ENCODE measurements at places on chromosomes 6 and 20.

DNA sequence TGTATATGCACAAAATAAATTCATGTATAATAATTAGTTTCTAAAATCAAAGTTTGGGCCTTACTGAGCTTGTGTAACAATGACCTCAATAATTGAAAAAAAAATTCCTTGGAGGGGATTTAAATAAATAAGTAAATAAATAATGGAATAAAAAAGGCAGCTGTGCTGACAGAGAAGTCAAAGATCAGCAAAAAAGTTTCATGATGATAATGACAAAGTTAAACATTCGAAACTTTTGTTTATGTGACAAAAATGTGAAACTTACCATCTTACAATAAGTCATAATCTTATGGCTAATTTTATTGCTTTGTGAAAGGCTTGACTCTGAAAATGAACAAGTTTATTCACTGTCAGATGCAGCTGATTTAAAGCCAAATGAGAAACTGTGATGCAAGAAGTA is 3.1 kb upstream of the TTK start:
- no peak for DNase-seq

GRCh38 chr6:94955156-94955555 is 622.2 kb upstream of the MANEA start:
- no peak for DNase-seq

DNA sequence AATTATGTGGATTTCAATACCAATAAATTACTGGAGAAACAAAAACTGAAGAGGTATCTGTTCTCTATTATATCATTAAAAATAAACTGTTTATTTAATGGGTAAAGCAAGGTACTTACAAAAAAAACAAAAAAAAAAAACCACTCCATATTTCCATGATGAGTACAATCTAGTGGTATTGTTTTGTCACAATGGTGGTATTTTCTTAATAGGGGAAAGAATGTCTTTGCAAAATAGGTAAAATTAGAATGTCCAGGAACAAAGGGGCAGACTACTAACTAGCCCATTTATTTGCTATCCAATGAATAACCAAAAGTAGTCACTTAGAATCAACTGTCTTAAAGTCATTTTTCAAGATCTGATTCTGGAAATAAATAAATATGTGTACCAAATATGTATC is 92.0 kb downstream of the ARHGAP18 start:
- DNase-seq = no peak

DNA sequence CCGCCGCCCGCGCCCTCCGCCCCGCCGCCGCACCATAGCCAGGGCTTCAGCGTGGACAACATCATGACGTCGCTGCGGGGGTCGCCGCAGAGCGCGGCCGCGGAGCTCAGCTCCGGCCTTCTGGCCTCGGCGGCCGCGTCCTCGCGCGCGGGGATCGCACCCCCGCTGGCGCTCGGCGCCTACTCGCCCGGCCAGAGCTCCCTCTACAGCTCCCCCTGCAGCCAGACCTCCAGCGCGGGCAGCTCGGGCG is 1.5 kb downstream of the FOXC1 start:
- no peak for DNase-seq

GRCh38 chr6:116449565-116449964 is 11.6 kb upstream of the CALHM6 start:
- no peak for DNase-seq

DNA sequence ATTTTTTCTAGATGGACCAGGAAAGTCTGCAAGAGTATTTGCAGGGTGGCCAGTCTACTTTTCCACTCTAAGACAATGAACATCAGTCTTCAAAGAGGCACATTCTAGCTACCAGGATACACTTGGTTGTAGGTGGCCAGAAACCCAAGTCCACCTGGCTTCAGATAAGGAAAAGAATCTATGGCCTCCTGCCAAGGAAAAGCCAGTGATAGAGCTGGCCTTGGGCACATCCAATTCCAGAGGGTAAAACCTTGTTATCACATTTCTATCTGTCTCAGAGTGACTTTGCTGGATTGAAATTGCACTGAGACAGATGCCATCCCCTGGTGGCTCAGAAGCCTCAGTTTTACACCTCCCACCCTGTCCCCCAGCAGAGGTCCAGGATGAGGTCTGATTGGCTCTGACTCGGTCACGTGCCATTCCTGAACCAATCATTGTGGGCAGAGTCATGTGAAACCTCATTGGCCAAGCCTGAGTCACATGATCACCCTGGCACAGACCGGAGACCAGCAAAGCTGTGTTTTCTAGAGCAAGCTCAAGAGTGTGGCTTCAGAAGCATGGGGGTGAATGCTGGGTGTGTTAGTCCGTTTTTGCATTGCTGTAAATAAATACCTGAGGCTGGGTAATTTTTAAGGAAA is 497.4 kb upstream of the SULF2 start:
- DNase-seq = no peak

DNA sequence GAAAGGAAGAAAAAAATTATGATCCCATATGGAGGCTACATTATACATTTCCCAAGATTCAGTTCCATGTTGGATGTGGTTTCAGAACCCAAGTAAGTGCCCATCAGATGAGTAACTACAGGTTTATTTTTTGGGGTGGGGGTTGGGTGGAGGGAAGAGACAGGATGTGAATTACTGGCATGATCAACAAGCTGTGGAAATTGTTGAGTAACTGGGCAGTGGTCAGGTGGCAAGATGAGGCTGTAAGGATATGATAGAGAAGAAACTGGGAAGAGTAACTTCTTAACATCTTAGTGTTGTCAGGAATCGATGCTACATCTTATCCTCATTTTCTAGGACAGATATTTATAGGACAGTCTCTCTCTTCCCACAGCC is 153.5 kb downstream of the CFAP61 start:
- DNase-seq = no peak

DNA sequence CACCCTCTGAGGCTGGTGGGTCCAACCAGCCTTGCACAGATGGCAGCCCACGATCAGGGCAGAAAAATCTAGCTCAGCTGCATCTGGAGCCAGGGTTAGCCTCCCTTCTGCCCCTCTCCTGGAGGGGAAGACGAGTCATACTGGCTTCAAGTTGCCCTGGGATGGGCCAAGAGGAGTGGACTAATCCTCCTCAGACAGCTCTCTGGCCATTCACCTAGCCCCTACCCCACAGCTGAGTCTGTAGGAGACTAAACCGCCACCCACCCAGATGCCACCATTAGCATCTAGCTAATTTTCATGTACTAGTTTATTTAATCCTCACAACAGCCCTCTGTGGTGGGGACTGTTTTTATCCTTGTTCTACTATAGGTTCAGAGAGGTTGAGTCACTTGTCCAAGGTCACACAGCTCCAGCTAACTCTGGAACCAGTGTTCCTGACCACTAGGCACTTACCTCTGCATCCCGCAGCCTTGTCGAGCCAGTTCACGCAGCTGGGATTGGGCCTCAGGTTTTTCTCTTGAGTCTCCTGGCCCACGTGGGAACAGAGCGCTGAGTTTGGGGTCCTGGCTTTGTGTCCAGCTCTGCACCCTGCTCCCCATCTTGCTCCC is 48.5 kb upstream of the CCDC167 start:
- DNase-seq = no peak

DNA sequence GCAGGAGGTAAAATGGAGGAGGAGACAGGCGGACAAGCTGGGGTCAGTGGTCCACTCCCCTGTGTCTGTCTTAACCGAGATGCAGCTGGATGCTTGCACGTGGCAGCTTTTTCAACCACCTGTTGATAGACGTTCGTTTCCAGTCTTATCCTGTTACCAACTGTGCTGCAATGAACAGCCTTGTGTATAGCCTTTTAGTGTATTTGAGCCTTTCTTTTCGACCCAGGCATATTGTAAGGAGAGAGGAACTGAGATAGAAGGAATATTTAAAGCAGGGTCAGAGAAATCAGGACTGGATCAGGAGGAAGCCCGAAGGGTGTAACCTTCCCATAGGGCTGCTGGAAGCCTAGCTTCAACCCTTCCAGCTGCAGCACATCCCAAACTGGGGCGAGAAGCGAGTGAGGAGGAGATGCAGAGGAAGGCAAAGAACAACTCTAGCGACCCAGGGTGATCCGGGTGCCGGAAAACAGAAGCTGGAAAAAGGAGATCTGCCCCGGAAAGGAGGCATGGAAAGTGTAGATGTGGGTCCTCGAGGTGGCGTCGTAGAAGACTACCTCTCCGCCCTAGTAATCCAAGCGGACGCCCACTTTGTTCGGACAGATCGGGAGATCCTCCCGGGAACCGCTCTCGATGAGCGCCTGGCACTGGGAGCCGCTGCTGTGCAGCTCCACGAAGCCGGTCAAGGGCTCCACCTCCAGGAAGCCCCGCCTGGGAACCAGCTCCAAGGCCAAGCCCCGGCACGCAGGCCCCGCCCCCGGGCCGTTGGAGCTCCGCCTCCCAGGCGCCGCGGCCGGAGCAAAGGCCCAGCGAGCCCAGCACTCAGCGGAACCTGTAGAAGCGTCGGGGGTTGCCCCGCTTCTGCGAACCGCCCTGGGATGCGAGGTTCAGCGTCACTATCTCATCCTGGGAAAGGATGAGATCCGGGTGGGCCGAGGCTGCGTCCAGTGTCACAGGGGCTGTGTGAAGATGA is 11.2 kb downstream of the TRIM31 start:
- DNase-seq = no peak

DNA sequence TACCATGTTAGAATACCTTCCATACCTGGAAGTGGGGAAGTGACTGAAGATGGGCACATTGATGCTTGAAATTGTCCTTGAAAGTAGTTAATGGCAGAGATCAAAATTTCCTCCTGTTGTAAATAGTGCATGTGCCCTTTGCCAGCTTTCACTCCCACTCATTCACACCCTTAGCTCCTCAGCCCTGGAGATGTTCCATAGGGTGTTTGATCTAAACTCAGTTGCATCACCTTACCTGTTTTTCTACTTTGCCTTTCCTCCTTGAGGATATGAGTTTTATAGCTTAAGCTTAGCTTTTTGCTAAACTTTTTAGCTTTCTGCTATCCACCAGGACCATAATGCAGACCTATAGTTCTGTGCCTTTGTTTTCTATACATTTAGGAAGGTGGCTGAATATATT is 69.0 kb downstream of the CEP57L1 start:
- no peak for DNase-seq

- no peak for DNase-seq
These were observed 33.2 kb downstream of the ADGRF5 start for GRCh38 chr6:46888578-46888977.

DNA sequence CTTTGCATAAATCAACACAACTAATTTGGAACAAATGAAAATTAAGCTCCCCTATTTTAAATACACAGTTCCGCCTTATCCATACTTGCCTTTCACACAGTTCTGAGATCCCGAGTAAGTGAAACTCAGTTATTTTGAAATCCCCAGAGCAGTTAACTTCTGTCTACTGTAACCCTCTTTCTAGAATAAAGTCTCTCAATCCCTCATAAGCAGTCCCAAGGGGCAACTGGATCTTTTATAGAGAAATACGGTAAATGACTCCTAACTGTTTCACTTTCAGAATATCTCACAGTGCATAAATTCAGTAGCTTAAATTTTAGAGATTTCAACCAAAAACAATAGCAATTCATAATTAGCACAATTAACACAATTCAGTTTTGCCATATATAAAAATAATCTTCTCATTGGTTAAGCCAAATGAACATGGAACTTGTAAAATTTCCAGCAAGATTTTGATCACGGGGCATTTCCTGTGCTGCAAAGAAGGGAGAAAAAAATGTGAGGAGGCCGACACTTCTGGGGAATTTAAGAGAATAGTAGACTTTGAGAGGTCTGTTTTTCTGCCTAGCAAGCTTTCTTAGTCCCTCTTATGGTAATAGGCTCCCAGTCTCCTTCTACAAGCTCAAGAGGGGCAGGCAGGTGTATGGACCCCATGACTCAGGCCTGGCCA is 78.3 kb downstream of the KIF6 start:
- no peak for DNase-seq

DNA sequence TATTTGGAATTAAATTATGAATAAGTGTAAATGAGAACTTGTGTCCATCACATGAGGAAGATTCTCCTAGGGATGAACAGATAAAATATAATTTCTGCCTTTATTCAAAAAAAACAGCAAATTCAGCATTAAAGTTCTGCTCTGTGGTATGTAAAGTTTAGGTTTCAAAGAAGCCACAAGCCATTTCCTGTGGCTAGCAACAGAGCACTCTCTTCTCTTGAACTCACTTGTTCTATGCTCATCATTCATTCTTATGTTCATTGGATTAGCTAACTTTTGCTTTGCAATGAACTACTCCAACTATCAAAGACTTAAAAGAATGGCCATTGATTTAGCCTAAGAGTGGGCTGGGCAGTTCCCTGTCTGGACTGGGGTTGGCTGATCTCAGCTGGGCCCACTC is 20.8 kb upstream of the SNRPB2 start:
- DNase-seq = no peak

- no peak for DNase-seq
These were observed 2.3 kb upstream of the MARCKS start for GRCh38 chr6:113854531-113855499.

- DNase-seq = no peak
These were observed 6.7 kb downstream of the PABPC1L start for GRCh38 chr20:44916586-44916985.

DNA sequence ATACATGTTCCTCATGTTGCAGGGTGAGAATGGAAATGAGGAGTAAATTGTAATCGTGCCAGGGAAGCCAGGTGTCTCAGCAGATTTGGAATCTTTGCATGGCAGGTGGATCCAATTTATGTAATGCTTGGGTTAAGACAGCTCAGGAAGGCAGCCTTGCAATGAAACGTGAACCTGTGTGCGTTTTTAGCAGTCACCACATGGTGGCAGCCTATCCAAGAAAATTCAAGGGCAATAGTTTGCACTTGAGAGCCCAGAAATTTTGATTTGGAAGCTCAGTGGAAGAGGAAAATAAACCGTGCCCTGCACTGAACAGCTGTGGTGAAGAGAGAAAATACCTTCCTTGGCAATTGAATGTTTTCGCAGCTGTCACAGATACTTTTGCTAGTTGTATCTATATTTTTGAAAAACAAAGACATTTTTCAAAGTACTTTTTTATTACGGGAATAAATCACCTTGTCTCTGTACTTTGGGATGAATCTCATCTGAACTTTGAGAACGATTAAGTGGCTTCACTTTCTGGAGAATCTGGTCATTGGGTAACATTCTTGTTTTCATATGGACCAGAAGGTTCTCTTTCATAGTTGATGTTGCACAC is 26.5 kb downstream of the MTHFD1L start:
- peak; percentile 9 for DNase-seq

DNA sequence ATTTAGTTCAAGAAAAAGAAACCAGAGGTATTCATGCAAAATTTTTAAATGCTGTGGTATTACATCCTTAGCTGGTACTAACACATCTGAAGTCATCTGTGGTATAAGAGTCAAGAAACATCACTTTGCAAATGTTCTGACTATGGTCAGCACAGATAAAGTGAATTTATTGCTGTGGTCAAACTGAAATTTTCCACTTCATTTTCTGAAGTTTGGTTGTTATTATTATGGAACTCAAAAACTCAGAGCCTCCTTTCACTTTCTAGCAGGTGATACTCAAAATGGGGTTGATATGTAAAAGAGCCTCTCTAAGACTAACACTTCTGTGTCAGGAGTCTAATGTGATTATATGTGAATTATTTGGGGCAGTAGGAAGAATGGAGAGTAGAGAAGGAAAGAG is 257.8 kb downstream of the RNGTT start:
- no peak for DNase-seq

DNA sequence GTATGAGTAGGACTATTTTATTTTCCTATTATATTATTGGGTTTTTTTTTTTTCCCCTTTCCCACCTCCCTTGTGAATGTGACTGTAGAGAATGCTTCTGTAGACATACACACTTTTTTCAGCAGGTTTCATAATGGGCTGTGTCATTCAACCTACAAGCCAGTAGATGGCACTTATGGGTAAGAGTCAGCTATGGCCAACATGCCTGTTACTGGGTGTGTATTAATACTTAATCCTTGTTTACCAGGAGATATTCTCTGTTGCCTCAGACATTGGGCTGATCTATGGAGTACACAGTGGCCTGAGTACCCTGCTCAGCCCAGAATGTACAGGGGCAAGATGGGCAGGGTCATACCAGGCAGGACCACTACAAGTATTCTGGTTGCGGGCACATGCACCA is 382.5 kb downstream of the EPHA7 start:
- no peak for DNase-seq
